Stimulated activated CD8-positive, alpha-beta memory T cell treated with anti-CD3 and anti-CD28 coated beads, Interleukin-15, amount 100 ng/mL, for 1 hour (primary cell): ENCODE measurements at places on chromosomes 6 and 20.
A peak's percentile ranks its signal among the peaks of the same experiment; 100 is the strongest.

DNA sequence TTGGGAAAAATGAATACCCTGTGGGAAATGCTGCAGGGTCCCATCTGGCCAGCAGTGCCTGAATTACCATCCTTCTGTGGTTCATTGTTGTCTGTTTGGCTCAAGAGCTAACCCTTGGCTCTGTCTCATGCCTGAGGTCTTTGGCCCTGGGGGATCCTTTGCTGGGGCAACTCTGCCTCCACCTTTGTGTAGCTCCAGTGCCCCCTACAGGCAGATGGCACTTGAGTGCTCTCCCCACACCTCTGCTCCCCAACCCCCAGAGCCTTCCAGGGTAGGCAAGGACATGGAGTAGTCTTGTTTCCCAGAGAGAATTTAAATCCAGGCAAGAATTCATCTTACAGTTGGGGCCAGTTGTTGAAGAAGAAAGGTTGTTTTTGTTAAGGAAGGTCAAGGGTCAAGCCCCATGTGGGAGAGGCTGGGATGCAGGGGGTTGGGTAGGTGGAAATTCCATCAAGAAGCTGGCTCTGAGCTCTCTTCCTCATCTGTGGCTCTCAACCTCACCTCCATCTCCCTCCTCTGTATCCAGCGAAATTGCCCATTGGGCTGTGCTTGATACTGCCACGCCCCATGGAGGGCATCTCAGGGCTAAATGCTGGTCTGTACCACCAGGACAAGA, 44.2 kb downstream of the ZNF831 start:
- peak; percentile 72 for DNase-seq

- no peak for DNase-seq
Measured at GRCh38 chr6:46296586-46296985, 125.8 kb upstream of the ENPP5 start.

- DNase-seq: peak; percentile 33
Measured at GRCh38 chr20:36572701-36573102, 695 bp upstream of the TGIF2 start.

DNA sequence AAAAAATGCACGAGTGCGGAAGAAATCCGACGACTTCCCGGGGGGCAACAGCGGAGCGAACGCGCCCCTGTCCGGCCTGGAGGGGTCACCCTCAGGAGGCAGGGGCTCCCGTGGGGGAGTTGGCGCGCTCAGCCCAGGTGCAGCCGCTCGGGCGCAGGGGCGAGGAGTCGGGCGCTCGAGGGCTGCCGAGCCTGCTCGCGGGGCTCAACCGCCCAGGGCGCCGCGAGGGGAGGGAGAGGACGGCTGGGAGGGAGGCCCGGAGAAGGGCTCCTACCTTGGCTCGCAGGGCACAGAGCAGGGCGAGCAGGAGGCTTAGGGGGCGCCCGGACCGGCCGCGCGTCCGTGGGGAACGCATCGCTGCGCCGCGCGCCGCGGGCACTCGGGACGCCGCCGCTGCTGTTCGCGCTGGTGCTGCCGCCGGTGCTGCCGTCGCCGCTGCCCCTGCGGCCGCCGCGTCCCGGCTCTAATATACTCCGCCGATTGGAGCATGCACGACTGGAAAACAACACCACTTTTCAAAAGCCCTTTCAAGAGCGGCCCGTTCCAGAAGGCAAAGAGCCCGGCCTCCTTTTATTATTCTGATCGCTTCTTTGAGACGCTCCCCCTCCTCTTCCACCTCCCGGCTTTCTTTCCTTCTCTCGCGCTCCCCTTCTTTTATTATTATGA, 490 bp downstream of the JAG1 start:
- no peak for DNase-seq

DNA sequence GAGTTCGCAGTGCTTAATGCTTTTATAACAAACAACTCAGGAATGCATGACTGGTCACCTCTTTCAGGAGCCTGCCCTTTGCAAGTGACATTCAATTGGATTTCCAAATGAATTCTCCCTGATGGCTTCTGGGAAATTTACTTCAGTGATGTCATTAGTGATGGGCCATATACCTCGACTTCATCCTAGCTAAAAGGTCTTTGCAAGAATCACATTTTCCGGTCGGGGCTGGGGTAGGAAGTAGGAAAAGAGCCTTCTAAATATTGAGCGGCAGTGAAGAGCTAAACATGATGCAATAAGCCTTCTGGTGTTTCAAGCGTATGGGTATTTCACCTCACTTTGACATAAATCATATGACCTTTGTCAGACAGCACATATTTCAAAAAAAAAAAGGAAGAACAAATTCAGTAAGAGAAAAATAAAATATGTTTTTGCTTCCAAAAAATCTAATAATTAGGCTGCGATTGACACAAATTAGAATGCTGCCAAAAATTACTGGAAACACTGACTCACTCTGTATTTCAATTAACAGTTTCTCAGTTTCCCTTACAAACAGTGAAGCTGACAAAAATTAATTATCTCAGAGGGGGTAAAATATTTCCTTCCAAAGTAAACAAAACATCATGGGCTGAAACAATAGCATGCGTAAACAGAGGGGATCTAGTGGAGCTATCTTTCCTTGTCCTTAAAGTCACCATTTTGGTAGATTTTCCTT, 39.8 kb downstream of the ADTRP start:
- DNase-seq: no peak

DNA sequence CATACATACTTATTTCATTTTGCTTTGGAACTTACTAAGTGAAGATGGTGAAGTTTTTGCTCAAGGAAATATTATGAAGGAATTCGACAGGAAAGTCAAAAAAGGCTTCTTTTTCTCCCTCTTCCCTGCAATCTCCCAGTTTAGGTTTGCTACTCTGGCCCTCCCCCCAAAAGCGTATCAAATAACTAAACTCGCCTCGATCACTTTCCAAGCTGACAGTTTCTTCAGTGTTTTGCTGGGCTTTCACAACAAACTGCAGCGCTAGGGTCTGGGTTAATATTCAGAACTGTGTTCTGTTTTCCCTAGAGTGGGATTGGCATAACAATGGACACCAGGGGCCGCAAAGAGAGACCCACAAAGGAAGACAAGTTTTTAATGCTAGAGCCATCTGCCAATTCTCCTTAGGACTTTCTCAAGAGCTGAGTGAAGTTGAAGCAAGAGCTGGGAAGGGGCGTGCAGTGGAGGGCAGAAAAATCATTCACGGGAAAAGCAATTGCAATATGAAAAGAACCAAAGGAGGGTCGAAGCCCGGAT, 57.8 kb downstream of the ATP9A start:
- DNase-seq: no peak
